ENCODE measurements at places on chromosomes 13 and 19.

DNA sequence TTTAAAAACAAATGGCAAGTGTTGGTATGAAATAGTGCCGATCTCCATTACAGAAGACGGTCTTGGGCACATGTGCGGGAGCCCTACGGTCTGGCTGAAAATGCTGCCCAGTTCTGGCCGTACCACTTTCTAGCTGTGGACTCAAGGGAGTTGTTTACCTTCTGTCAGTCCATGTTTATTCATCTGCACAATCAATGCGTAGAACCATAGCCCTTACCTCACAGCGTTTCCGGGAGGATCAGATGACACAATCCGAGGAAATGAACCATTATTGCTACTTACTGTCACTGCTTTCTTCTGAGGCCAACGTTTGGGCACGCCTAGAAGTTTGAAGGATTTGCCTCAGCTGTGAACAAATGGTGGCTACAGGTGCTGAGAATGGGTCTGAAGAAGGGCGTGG is 31.2 kb downstream of the GADD45B start:
- DNase-seq, result no peak

GRCh38 chr13:111906306-111906705 is 160.6 kb upstream of the SOX1 start:
- DNase-seq, result no peak

- peak; percentile 67 for DNase-seq
These were observed 91.8 kb downstream of the UBL3 start for GRCh38 chr13:29758531-29759114.

DNA sequence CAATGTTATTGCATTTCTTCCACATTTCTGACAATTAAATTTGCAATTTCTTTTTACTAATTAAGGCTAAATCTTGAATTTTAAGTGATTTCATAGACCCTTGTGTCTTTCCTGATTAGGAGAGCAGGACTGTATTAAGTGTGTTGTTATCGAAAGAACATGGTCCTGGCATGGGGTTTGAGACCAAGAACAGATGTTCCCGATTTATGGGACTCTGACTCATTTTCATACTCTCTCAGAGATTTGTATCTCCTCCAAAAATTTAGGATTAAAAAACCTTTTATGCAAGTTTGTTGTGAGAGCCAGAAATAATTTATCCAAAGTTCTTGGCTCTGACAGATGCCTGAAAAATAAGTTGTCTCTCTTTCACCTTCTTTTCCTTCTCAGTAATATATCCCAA is 589.3 kb upstream of the ARGLU1 start:
- DNase-seq, result no peak

DNA sequence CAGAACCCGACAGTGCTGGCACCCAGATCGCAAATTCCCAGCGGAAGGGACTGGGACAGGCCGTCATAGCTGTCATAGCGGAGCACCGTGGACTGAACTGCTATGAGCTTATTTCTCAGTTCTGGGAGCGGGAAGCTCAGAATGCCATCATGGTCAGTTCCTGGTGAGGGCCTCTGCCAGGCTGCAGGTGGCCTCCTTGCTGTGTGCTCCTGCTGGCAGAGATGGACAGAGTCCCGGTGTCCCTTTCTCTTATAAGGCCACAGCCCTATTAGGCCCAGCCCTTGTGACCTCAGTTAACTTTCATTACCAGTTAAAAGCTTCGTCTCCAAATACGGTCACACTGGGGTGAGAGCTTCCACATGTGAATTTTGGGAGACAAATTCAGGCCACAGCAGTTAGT is 4.6 kb downstream of the ZNF444 start:
- no peak for DNase-seq

DNA sequence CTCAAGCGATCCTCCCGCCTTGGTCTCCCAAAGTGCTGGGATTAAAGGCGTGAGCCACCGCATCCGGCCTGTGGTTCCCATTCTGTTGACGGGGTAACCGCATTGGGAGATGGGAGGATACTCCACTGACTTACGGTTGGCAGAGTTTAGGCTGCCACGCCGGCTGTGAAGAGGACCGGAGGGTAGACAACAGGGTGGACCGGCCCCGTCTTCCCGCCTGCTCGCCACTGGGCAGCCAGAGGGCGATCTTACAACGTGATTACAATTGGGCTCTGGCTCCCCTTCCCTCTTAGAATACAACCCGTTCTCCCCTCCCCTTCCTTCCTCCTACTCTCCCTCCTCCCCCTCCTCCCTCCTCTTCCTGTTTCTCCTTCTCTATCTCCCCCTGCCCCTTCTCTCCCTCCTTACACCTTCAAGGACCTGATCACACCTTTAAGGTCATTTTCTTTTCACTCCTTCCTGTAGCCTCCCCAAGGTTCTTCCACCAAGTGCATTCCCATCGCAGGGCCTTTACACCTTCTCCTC is 957 bp upstream of the CCDC194 start:
- peak; percentile 56 for DNase-seq

DNA sequence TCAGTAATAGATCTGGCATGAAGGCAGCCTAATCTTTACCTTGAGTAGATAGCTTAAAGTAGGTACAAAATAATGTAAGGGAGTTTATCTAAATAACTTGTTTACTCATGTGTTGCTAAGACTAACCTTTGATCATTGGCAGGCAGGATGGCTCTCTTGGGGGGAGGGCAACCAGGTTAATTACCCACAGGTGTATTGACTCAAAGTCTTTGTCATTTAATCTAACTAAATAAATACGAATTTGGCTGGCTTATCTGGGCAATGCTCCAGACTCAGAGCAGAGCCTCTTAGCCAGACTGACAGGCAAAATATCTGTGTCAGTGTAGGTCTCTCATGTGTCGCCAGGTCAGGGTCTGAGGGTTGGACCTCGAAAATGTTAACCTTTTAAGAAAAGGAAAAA is 283.4 kb upstream of the KLHL1 start:
- DNase-seq, result no peak

DNA sequence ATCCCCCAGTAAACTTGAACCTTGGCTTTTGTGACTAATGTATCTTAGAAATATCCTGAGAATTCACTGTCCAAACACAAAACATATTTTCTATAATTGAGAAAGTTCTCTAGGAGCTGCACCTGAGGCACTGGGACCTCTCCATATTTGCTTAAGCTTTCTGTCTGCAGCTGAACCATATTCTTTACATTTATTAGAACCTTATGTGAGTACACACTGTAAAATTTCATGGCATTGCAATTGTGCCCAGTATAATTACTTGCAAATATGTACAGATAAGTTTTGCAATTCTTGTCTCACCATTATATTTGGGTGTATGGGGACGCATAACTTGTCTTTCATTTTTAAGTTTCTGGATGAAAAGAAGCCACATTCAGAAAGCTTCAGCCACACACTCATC is 280.7 kb upstream of the KLHL1 start:
- DNase-seq, result no peak

GRCh38 chr13:75612354-75612753 is 23.8 kb upstream of the LMO7 start:
- no peak for DNase-seq

DNA sequence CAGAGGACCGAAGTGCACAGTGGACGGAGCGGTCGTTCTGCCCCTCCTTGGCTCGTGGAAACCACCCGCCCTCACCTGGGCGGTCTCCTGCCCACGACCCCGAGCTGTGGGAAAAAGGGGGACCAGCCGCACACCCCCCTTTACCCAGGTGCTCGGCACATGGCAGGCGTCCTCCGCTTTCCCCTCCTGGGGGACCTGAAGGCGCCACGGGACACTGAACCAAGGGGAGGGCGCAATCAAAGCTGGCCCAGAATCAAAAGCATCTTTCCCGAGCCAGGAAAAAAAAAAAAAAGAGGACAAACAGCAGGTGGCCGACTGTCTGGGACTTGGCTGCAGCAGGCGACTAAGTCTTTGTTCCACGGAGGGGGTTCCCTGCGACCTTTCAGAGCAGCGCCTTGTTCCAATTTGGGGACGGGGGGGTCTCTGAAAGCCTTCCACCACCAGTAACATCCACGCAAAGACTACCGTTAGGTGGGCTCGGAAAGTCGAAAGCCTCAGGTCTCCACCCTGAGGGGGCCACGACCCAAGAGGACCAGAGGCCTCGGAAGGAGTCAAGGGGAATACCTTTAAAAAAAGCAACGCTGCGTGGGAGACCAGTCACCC is 1.1 kb downstream of the MBD3 start:
- DNase-seq, result no peak

DNA sequence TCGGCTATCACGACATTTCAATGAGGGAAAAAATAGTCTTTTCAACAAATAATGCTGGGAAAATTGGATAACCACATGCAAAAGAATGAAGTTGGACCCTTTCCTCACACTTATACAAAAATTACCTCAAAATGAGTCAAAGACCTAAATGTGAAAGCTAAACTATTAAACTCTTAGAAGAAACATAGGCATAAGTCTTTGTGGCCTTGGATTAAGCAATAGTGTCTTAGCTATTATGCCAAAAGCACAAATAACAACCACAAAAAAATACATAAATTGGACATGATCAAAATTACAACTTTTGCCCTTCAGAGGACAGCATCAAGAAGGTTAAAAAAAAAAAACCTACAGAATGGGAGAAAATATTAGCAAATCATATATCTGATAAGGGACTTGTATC is 156.6 kb downstream of the FOXO1 start:
- DNase-seq, result no peak

DNA sequence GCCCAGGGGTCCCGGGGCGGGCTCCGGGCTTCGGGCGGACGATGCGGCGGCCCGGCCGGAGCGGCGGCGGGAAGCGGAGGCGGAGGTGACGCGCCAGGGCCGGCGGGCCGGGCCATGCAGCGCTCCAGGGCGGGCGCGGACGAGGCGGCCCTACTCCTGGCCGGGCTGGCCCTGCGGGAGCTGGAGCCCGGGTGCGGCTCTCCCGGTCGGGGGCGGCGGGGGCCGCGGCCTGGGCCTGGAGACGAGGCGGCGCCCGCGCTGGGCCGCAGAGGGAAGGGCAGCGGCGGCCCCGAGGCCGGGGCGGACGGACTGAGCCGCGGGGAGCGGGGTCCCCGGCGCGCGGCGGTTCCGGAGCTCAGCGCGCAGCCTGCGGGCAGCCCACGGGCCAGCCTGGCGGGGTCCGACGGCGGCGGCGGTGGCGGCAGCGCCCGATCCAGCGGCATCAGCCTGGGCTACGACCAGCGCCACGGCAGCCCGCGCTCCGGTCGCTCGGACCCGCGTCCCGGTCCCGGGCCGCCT is 362 bp downstream of the WTIP start:
- no peak for DNase-seq

DNA sequence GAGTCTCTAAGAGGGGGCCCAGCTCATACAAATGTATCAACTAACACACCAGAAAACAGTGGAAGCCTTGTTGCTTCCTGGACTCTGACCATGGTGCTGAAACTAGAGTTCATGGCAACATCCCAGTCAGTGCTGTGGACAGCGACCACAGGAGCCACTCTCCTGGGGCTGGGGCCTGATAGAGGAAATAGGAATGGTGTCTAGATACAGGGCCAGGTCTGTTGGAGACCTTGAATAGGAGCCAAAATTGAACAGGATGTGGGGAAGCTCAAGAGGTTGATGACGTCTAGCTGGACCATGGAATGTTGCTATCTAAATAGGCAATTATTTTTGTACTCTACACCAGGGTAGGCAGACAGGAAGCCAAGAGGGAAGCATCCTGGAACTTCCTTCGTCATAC is 21.7 kb downstream of the LILRB4 start:
- no peak for DNase-seq

GRCh38 chr19:478976-479375 is 17.3 kb upstream of the MADCAM1 start:
- no peak for DNase-seq

DNA sequence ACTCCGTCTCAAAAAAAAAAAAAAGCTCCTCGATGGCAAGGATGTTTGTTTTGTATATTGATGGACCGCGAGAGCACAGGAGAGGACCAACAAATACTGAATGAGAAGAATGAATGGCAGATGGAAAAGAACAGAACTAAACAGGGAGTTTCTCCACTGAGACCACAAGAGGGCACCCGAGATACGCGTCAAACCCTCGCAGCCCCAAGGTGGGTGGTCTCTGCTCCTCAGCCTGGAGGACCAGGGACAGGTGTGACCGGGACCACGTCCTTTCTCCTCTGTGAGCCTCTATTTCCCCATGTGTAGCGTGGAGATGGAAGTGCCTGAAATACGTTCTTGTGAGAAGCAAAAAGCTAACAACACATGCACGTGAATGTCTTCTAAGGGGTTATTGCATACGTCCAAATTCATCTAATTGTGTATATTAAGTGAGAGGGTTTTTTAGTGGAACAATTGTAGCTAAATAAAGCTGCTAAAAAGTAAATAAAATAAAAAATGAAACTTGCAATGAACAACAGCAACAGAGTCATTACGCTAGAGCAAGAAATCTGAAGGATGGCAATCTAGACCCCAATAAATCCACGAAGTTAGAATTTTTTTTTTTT is 8.3 kb upstream of the CDC42EP5 start:
- DNase-seq, result no peak

DNA sequence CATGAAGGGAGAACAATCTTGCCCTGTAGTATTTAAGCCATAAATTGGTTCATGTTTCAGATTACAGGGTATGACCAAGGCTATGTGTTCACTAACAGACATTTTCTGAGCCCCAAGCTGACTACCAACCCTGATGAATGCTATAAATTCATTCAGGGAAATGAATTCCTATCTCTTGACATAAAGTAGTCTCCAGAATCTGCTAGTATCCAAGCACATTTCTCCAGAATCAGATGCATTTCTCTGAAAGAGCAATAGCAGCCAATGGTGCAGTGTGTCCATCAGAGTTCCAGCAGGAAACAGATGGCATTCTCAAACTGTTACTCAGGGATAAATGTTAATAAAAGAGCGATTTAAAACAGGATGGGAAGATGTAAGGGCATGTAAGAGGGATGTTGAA is 226.4 kb downstream of the COG6 start:
- DNase-seq, result no peak

DNA sequence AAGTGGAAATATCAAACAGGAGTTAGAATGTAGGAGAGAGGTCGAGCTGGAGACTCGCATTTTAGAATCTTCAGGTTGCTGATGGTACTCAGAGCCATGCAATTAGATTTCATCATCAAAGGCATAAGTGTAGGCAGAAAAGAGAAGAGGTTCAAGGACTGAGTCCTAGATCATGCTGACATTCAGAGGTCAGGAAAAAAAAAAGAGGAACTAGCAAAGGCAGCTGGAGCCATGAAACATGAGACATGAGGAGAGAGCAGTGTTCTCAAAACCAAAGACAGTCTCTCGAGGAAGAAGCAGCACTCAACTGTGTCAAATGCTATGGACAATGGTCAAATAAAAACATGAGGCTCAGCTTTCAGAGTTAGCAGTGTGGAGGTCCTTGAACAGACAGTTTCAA is 12.4 kb upstream of the TPP2 start:
- no peak for DNase-seq

DNA sequence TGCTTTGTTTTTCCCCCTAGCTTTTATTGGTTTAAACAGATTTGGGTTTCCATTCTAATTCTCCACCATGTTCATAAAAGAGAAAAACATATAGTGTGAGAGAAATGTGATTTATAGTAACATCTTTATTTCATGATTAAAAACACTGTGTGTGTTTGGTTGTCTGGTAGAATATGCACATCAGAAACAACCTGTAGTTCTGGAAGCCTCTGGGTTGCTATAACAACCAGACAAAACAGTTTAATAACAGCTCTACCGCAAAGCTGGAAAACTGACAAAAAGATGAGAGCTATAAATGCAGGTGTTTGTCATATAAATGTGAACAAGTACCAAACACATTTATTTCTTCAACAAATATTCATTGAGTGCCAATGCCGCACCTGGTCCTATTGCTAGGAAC is 9.8 kb downstream of the KBTBD6 start:
- no peak for DNase-seq

All from stimulated activated CD8-positive, alpha-beta memory T cell treated with anti-CD3 and anti-CD28 coated beads, Interleukin-7, amount 100 ng/mL, for 48 hours (primary cell).